ENCODE measurements at places on chromosomes 2 and 18.
A peak's percentile ranks its signal among the peaks of the same experiment; 100 is the strongest.

DNA sequence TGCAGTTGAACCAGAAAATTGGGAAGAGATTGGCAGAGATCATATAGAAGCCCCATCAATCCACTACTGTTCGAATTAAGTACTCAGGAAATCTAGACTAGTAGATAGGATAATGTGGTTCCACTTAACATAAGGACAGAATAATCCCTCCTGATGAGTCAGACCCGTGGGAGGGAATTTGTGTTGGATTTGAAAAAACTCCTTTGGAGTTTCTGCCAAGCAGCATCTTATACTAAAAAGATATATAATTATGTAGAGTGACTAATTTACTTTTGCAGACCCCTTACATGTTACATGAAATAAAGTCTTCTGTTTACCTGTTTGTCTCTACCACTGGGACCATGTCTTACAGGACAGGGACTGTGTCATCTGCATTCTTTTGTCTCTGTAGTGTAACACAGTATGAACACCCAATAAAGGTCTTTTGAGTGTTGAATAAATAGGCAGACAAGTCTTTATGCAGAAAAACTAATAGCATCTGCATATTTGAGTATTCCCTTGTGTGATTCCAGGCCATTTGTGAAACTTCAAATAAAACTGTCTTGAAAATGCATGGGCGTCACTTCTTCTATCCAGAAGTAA lies 122.6 kb upstream of the DNAJC10 start:
- no peak for DNase-seq

GRCh38 chr18:9354256-9354655 lies 19.7 kb downstream of the TWSG1 start:
- no peak for DNase-seq

GRCh38 chr2:172282944-172283343 lies 144.4 kb upstream of the ITGA6 start:
- DNase-seq = no peak

- no peak for DNase-seq
Measured at GRCh38 chr2:96703021-96703751, 36.7 kb downstream of the LMAN2L start.

GRCh38 chr2:173982182-173982714 lies 17.1 kb upstream of the SP3 start:
- no peak for DNase-seq

DNA sequence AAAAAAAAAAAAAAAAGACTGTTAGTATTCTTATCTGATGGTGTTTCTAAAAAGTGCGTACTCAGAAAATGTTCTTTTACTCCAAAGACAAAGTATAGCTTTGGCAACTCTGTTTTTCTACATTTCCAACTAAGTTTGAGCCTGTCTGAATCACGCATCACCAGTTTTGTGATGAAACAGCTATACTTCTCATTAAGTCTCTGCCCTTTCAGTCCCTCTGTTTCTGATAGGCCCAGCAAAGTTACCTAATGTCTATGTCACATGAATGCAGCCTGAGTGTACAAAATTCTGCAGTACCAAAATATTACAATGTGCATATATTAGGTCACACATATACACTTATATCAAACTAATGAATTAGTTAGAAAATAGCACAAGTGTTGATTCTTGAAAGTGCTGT lies 22.4 kb downstream of the TWSG1 start:
- no peak for DNase-seq

DNA sequence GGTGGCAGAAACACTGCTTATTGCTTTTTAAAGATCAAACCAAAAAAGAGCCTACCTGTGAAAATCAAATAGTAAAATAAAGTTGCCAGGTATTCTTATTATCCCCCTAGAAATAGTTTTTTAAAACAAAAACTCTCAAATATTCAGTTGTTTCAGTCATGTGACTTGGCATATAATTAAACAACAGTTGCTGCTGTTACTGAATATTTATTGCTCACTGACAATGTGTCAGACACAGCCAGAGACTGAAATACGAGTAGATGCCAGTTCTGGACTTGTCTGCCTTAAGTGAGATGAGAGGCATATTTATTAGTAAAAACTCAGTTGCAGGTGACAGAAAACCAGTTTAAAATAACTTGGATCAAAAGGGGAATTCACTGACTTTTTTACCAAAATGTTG lies 106.0 kb upstream of the RAB12 start:
- no peak for DNase-seq

GRCh38 chr2:163640542-163641193 lies 95.1 kb downstream of the FIGN start:
- DNase-seq = no peak

DNA sequence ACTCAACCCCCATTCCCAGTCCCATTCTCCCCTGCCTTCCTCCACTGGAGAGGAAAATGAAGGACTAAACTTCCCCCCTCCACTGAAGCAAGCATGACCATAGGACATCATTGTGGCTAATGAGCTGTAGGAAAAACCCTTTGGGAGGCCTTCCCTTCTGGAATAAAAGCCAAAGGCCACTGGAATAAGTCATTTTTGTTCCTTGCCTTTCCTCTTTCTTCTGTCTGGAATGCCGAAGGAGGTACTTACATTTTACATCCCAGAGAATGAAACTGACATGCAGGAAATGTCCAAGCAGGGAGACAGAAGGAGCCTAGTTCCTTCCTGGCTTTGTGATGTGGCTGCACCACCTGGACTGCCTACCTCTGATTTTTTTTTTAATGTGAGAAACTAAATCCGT lies 9.1 kb upstream of the PTPRM start:
- DNase-seq = no peak

DNA sequence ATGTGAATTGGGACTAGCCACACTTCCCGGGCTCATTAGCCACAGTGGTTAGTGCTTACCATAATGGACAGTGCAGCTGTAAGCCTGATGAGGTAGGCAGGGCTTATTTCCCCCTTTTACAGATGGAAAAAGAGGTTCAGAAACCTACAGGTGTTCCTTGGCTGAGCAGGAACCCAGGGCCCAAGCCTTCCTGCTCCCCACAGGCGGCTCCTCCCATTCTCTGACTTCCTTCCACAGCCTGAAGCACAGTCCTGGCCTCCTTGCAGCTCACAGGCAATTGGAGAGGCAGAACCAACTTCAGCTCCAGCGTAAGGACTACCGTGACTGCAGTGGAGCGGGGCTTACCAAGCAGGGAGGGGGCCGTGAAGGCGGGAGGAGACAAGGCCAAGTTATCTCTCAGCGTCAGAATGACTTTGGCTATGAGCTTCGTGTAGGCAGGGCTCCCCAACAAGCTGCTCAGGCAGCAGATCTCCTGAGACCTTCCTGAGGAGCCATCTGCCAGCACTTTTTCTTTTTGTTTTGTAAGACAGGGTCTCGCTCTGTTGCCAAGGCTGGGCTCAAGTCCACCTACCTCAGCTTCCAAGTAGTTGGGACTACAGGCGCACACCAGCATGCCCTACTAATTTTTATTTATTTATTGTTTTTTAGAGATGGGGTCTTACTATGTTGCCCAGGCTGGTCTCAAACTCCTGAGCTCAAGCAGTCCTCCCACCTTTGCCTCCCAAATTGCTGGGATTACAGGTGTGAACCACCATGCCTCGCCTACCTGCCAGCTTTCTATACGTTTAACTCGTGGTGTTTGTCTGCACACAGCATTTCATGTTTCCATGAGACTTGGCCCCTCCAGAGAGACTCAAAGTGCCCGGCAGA lies 34.2 kb upstream of the NT5DC4 start:
- no peak for DNase-seq

DNA sequence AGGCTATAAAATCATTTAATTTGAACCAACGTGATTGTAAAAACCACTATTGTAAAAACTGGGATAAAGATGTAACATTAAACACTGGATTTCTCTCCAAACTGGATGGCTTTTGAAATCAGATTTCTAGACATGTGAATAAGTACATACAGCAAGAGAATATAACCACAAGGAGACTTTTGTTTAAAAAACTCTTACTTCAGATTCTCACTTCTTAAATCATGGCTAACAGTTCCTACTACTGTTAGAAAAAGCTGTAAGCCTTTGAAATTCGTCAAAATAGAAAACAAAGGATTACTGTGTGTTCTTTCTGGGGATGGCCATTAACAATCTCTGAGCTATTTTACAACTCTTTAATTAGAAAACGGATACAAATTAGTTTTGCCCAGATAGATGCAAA lies 39.4 kb upstream of the SH3BP4 start:
- DNase-seq = no peak

DNA sequence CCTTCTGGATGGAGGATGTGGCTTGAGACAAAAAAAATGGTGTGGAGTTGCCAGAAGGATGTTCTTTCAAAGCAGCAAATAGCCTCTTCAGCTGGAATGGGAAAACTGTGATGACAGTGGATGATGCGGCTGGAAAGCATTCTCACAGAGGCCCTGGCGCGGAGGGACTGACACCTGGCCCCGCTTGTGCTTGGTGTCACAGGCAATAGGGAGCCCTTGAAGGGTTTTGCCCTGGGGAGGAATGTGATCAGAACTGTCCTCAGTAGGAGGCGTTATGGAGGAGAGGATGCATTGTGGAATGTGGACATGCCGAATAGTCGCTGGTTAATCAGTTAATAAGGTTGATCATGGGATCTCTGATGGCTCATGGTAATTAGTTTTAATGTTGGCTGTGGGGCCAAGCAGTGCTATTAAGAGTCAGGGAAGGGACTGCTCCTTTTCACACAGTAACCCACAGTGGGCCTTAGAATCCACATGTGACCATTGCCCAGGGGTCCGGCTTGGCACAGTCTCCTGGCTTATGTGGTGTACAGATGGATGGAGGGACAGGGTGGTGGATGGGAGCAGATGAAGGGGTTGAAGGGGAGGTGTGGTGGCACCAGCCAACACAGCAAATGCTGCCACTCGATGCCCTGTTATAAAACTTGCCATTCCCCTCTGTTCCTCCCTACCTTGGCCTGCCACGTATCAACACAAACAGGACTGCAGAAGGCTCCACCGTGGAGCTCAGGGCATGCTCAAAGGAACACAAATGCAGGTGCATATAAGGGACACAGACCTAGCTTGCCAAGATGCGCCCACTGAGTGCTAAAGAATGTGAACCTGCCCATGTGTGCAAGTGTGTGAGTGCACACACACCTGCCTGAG lies 71.7 kb downstream of the CIB4 start:
- DNase-seq = no peak

GRCh38 chr2:74066491-74067203 lies 81.1 kb downstream of the BOLA3 start:
- peak; percentile 62 for DNase-seq

DNA sequence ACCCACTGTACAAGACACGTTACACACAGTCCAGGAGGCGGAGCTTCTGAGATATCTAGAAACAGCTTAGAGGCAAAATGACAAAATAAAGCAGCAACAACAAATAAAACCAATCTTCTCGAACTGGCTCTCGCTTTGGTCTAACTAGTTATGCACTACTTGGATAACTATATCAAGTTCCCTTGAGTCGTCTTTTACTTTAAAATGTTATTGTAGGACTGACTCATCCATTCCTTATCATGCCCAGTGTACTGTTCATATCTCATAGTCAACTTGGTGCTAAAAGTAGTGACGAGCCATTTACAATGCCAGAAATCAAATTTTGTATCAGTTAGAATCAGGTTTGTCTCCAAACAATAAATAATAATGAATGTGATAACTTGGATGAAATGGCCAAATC lies 102.5 kb upstream of the SLC35G4 start:
- DNase-seq = no peak

- DNase-seq = no peak
Measured at GRCh38 chr2:36165132-36165531, 190.4 kb upstream of the CRIM1 start.

DNA sequence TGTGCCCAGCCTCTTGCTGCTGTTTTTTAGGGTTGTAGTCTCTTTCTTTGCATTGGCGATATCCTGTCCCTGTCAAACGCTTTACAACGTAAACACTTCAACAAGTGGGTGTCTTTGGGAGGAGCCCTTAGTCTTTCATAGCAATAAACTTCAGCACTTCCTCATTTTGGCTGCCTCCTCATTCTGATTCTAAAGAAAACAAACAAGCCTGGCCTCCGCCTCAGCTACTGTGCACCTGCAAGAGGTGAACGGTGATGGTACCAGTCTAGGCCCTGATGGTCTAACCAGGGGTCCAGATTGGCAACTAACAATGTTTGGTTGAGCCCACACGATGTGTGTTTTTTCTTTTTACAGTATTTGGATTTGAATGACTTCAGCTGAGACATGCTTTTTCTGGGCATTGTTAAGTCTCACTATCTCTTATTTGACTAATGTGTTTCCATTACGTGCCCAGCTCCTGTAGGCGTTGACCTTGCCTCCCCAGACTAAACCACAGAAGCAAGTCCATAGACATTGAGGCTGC lies 53.2 kb upstream of the CUL3 start:
- DNase-seq = no peak

DNA sequence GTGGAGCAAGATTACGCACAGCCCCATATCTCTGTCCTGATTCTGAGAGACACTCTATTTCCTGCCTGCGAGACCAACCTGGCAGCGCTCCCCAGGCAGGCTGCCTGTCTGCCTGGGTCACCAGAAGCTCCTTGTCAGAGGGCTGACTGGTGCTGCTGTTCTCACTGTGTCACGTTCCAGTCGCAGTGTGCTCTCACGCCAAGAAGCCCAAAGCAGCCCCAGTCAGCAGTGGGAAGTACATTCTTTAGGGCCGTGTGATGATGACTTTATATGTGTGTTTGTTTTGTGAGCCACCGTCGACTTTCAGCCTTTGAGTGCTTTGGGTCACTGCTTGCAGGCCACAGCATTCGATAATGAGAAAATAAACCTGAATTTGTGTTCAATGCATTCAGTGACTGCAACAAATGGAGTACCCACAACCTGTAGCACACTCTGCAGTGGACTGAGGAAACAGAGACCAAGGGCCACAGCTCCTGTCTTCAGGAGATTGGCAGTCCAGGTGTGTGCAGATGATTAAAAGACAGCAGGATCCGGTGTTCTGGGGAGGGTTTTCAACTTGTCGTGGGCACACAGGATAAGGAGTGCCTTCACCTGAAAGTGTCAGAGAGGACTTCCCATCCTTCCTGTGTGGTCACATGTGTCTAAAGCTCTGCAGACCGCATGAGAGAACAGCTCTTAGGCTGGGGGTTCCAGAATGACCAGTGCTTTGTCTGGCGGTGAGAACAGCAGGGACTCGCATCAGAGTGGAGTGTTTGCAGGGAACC lies 4.8 kb downstream of the TNFRSF11A start:
- no peak for DNase-seq

- no peak for DNase-seq
Measured at GRCh38 chr2:101337877-101338276, 29.4 kb upstream of the RNF149 start.

- no peak for DNase-seq
Measured at GRCh38 chr2:174730698-174731018, 33.6 kb downstream of the CHRNA1 start.

DNA sequence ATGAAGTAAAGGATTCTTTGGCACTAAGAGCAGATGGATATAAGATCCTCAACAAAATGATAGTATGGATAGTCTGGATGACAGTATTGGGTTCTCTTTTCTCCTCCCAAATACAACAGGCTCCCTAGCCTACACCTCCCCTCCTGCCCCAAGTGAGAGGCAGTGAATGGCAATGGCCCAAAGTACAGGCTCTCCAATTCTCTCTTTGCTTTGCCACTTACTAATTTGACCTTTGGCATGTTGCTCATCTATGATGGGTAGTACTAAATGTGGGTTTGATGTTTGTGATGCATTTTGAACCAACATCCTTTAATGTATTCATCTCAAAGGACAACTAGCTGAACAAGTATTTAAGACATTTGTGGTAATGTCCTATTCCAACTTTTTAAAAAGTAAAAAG lies 65.9 kb downstream of the EIF5B start:
- DNase-seq = no peak
